ENCODE measurements at places on chromosomes 3 and 15. TPM values are rescaled to one million over a fixed set of nuclear protein-coding genes. Genes with fewer than 3 reads are reported as not detected.

The ZNF620 gene
- total RNA-seq, result 7.9 TPM

The IP6K1 gene
- 49.1 TPM for total RNA-seq

The GOLGA8S gene
- 1.1 TPM for total RNA-seq

The RHOV gene
- total RNA-seq, result 1.7 TPM

- H3K4me3 ChIP-seq, result no peak overlapping the region
- H3K27ac ChIP-seq, result no peak overlapping the region
- no peaks in the 10 kb centered on the region for H3K4me1 ChIP-seq
- H3K27me3 ChIP-seq, result no peaks in the 10 kb centered on the region
Observed at GRCh38 chr3:37210230-37210629, 35.8 kb upstream of the LRRFIP2 start.

- H3K27me3 ChIP-seq, result no peaks in the 10 kb centered on the region
- H3K4me1 ChIP-seq, result peaks cover 29% of the 10 kb centered on the region
- no peak for DNase-seq
Observed at GRCh38 chr15:67130673-67131601, 65.5 kb downstream of the SMAD3 start.

- peaks cover 8% of the 10 kb centered on the region for H3K4me1 ChIP-seq
- DNase-seq, result peak; percentile 62
- peak overlapping the region; percentile 99 for H3K27ac ChIP-seq
- no peaks in the 10 kb centered on the region for H3K27me3 ChIP-seq
- H3K36me3 ChIP-seq, result peaks cover 7% of the 10 kb centered on the region
- peak overlapping the region; percentile 87 for H3K4me3 ChIP-seq
Observed at GRCh38 chr3:9396301-9396631, 1.1 kb upstream of the SETD5 start.

DNA sequence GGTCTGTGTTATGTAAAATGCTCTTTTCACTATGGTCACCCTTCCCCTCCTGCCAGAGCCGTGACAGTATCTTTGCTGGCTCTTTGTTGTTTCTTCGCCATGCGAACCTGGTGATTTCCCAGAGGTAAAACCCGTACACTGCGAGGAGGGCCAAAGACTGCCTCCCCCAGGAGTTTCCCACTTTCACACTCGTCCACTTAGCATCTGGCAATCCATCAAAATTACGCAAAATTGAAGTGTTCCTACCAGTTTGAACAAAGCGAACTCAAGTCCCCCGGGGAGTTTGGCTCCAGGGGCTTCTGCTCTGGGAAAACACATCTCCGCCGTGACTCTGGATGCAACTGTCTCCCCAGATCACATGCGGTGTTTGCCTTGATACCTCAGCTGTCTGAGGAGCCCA, 239.9 kb downstream of the FAM43A start:
- H3K27ac ChIP-seq, result no peak overlapping the region
- H3K4me1 ChIP-seq, result peaks cover 3% of the 10 kb centered on the region
- H3K36me3 ChIP-seq, result no peaks in the 10 kb centered on the region

DNA sequence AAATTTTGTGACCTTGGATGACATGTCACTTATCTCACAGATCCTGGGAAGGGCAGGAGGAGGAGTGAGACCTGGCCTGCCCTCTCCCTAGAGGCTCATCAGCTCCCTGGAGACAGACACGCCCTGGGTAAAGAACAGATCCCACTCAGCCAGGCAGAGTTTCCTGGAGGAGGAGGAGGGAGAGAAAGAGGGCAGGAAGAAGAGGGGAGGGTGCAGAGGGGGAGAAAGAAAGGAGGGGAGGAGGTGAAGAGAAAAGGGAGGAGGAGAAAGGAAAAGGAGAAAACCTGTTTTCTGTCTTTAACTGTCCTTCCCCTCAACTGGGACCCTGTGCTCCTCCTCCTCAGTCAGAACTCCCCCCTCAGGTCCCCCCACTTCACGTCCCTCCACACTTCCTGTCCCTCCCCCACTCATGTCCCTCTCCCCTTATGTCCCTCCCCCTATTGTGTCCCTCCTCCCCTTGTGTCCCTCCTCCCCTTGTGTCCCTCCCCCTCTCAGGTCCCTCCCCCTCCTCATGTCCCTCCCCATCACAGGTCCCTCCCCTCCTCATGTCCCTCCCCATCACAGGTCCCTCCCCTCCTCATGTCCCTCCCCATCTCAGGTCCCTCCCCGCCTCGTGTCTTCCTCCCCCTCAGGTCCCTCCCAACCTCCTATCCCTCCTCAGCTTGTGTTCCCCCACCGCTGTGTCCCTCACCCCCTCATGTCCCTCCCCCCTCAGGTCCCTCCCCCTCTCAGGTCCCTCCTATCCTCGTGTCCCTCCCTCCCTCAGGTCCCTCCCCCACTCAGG, 52.3 kb upstream of the CGNL1 start:
- H3K27me3 ChIP-seq, result no peaks in the 10 kb centered on the region
- no peak for DNase-seq
- peak overlapping the region; percentile 4 for H3K27ac ChIP-seq
- H3K36me3 ChIP-seq, result no peaks in the 10 kb centered on the region
- no peak overlapping the region for H3K4me3 ChIP-seq
- peaks cover 21% of the 10 kb centered on the region for H3K4me1 ChIP-seq

DNA sequence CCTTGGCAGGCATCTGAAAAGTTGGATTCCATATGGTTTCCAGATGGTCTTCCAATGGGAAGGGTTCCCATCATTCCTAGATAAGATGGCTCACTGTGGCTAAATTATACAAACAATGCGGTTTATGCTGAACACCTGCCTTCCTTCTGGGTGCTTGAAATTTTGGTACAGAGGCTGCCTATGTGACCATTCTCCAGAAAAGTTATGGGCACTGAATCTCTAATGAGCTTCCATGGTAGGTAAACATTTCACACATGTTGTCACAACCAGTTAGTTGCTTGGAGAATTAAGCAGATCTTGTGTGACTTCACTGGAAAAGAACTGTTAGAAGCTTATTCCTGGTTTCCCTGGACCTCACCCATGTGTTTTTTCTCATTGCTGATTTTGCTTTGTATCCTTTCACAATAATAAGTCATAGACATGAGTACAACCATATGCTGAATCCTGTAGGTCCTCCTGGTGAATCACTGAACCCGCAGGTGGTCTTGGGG, 30.1 kb downstream of the PLOD2 start:
- H3K36me3 ChIP-seq, result no peaks in the 10 kb centered on the region
- H3K4me3 ChIP-seq, result no peak overlapping the region
- no peaks in the 10 kb centered on the region for H3K27me3 ChIP-seq

DNA sequence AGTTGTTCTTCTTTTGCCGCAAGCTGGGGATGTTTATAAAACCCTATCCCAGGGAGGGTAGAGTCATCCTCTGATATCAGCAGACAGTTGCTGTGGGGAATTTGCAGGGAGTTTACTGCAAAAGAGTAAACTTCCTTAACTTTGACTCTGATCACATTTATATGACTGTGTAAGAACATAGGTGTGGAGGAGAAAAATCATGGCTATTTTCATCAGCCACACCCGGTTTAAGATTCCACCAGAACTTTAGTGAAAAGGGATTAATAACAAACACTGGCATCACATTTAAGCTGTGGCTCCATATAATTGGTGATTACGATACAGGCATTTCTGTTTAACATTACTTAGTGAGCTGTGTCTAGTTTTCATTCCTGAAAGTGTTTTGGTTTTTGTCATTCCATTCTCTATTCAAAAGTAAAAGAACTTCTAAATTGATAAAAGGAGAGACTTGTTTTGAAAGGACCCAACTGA, 143.1 kb downstream of the MYLK start:
- H3K27ac ChIP-seq, result no peak overlapping the region
- no peaks in the 10 kb centered on the region for H3K4me1 ChIP-seq
- no peaks in the 10 kb centered on the region for H3K36me3 ChIP-seq
- no peak overlapping the region for H3K4me3 ChIP-seq

DNA sequence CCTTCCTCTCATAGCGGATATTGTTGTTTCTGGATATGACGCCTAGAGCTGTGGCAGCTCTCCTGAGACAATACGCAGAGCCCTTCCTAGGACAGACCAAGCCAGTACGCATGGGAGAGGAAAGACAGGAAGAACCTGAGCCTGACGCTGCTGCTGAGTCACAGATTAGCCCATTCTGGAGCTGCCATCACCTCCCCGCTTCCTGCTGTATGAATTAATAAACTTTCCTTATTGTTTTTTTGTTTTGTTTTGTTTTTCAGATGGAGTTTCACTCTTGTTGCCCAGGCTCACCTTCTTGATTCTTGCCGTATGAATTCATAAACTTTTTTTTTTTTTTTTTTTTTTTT, 67.0 kb downstream of the PPCDC start:
- H3K27me3 ChIP-seq, result no peaks in the 10 kb centered on the region
- DNase-seq, result no peak
- peak overlapping the region; percentile 29 for H3K27ac ChIP-seq
- no peaks in the 10 kb centered on the region for H3K36me3 ChIP-seq
- H3K4me1 ChIP-seq, result peaks cover 5% of the 10 kb centered on the region

DNA sequence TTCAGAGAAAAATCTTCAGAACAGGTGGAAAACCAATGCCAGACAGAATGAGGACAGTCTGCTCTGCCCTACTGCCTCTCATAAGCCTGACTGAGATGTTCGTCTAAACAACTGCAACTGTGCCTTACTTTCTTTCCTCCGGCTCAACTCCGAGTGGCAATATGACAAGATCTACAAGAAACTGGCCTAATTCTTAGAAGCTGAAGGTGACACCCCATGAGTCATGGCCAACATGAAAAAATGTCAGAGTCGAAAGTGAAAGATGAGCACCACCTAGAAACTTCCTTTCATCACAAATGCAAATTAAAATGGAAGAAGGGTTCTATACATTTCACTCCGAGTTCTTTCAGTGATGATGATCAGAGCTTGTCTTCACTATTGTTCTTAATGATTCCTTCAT, 12.9 kb downstream of the PCYT1A start:
- H3K27me3 ChIP-seq, result no peaks in the 10 kb centered on the region
- H3K27ac ChIP-seq, result no peak overlapping the region
- no peak overlapping the region for H3K4me3 ChIP-seq
- peaks cover 23% of the 10 kb centered on the region for H3K36me3 ChIP-seq
- no peak for DNase-seq

GRCh38 chr15:84924077-84924731, 39.7 kb downstream of the SLC28A1 start:
- no peaks in the 10 kb centered on the region for H3K36me3 ChIP-seq
- H3K27ac ChIP-seq, result no peak overlapping the region
- H3K27me3 ChIP-seq, result no peaks in the 10 kb centered on the region
- no peak for DNase-seq

- no peak overlapping the region for H3K27ac ChIP-seq
- no peaks in the 10 kb centered on the region for H3K27me3 ChIP-seq
- H3K4me3 ChIP-seq, result no peak overlapping the region
- H3K4me1 ChIP-seq, result peaks cover 22% of the 10 kb centered on the region
- H3K36me3 ChIP-seq, result no peaks in the 10 kb centered on the region
Observed at GRCh38 chr15:89021224-89021623, 67.0 kb upstream of the ABHD2 start.

DNA sequence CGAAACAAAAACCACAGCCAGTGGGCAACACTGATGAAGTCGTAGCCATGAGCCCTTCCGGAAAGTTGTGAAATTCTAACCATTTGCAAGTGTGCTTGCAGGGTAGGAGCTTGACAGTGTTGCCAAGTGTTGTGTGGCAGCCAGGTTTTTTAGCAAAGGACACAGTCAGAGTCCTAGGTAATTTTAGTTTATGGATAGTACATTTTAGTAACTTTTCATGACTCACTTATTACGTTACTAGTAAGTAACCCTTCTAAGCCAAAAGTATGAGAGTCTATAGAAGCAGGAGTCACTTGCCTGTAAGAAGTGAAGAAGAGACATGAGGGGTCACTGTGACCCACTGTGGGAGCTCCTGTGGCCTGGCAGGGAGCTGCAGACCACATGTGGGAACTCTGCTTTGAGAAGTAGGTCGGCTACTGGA, 54.8 kb upstream of the ADPGK start:
- no peak overlapping the region for H3K27ac ChIP-seq
- no peaks in the 10 kb centered on the region for H3K4me1 ChIP-seq
- DNase-seq, result no peak
- no peak overlapping the region for H3K4me3 ChIP-seq
- no peaks in the 10 kb centered on the region for H3K36me3 ChIP-seq
- no peaks in the 10 kb centered on the region for H3K27me3 ChIP-seq

DNA sequence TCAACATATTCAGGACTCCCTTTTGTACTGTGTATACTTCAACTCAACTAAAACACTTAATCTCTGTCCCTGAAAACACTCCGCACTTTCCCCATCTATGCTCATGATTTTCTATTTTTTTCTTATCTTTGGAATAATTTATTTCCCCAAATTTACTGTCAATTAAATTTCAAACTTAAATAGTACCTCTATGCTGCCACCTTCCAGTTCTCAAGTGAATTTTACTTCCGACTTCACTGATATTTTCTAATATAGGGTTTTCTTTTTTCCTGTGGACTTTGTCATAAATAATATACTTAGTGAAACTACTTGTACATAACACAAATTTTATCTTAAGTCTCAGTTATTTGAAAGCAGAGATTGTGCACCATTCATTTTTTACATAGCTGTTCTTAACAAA, 1303.3 kb downstream of the OTOL1 start:
- no peak overlapping the region for H3K27ac ChIP-seq
- H3K4me3 ChIP-seq, result no peak overlapping the region
- H3K27me3 ChIP-seq, result no peaks in the 10 kb centered on the region
- no peaks in the 10 kb centered on the region for H3K36me3 ChIP-seq
- H3K4me1 ChIP-seq, result no peaks in the 10 kb centered on the region
- DNase-seq, result no peak

DNA sequence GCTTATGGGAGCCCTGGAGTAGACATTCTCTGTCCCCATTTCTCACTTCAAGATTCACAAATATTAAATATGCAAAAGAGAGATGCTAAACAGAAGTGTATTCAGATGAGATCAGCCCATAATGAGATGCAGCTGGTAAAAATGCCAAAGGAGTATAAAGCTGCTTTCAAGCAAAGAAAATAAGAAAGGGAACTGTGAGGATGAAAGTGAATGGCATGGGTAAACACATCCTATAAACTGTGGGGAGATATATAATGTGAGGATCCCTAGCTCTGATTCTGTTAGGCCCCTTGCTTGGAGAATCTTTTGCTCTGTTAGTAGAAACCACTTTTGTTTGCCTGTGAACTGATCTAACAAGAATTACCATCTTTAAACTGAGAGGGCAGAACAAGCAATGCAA, 396.6 kb downstream of the SOX2 start:
- H3K4me1 ChIP-seq, result no peaks in the 10 kb centered on the region
- no peaks in the 10 kb centered on the region for H3K36me3 ChIP-seq
- no peak for DNase-seq
- H3K4me3 ChIP-seq, result no peak overlapping the region
- H3K27me3 ChIP-seq, result no peaks in the 10 kb centered on the region
- no peak overlapping the region for H3K27ac ChIP-seq
